Fibroblast of skin of scalp (primary cell): ENCODE measurements at places on chromosomes 5 and 9.
A peak's percentile ranks its signal among the peaks of the same experiment; 100 is the strongest.

DNA sequence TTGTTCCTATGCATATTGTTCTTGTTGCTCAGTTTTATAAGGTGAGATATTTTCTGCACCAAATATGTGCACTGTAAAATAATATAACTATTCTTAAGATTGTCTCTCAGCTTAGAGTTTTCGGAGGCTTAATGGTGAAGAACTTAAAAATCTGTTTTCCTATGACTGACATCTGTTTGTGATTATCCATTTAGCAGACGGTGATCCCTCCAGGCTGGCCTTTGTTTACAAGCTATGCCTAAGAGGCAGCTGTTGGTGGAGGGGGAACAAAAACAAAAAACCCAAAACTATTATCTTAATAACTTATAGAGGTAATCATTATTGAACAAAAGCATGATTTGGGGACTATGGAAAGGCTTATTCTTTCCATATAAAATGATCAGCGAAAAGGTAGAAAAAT lies 658 bp downstream of the PDCD1LG2 start:
- DNase-seq: peak; percentile 44

DNA sequence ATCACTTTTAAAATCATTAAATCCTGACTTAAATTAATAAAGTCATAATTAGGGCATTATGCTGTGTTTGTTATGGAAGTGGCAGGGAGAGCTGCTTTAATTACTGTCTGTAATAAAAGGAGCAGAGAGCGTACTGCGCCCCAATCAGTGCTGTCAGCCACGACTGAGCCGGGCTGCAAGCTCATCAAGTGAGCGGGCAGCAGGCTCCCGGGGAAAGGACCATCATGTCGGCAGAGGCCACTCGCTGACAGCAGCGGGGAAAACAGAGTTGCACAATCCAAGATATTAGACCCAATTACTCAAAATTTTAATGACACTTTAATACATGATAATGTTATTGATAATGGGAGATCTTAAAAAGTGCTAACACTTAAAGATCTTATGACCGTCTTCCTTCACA lies 181.6 kb downstream of the AP3B1 start:
- no peak for DNase-seq

DNA sequence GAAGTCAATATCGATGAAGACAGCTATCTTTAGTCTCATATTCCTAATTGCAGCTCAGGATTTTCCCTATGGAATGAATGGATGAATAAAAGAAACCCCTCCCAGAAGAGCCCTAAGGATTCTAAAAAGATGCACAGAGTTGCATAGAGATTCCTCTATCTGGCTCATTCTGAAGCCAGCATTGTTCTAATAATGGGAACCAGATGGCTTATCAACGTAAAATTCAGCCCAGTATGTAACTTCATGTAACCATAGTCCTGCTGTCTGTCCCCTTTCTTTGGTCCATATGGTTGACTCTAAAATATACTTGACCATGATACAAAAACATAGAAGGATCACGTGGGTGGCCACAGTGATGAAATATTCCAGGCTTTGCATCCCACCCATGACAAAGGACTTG lies 508.6 kb downstream of the RASEF start:
- no peak for DNase-seq

DNA sequence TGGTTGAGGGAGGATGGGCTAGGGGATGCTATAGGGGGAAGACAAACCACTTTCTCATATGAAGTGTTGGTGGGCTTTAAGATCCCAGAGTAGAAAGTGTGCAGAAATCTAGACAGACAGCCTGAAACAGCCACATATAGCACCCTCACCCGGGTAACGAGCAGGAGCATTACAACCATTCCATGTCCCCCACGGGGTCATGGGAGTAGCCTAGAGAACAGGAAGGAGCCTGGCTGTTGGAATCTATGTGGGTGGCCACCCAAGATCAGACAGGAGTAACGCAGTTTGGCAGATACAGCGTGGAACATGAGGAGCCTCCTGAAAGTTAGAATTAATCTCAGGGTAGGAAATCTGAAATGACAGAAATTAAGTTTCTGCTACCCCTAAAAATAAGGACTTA lies 146.1 kb upstream of the RAI14 start:
- DNase-seq: no peak

DNA sequence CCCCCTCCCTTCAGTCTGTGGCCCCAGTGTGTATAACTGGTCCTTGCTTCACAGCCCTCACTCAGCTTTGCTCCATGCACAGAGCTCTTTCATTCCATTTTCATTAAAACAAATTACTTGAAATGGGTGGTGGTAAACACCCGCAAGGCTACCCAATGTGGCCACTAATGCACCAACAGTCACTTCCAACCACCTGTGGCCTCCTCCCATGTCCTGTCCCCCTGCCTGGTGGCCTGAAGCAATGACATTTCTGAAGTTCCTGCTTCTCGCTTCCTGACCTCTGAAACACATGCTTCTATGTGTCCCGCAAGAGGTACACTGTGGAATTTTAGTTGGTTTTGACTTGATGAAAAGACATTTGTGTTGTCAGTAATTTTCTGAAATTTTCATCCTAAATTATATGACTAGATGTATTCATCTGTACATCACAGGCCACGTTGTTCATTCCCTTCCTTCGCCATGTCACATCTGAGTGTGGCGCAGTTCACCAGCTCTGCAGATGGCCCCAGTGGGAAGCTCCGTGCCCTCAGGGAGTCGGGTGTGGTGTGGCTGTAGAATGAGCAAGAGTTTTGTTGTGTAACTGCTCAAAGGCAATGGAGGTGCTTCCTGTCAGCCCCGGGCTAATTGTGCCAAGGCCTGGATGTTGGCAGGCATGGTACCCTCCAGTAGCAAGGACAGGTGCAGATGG lies 9.6 kb downstream of the ROPN1L start:
- no peak for DNase-seq

DNA sequence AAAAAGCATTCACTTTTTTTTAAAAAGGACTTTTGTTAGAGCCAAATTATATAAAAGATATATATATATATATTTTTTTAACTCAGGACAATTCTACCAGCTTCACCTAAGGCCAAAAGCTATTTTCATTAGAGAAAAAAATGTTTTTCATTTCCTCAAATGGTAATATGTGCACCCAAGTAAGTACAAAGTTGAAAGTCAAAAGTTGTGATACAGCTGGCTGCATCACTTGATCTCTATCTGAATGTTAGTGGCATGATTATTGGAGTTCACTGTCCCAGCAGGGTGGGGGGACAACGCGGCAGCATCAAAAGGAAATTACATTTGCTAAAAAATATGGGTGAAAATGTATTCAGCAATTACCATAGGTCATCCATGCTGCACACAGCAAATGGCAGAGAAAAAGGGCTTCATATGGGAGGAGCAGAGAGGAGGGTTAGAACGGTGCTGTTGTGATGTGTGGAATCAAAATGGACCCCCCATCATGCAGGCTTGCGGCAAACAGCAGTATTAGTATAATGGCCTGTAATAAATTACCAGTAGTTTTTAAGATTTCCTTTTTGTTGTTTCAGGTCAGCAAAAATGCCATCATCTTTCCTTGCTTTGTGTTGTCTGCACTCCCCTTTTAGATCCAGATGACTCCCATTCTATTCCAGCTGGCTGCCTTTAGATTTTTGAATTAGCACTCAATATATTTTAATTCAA lies 253.7 kb downstream of the MAT2B start:
- DNase-seq: no peak

DNA sequence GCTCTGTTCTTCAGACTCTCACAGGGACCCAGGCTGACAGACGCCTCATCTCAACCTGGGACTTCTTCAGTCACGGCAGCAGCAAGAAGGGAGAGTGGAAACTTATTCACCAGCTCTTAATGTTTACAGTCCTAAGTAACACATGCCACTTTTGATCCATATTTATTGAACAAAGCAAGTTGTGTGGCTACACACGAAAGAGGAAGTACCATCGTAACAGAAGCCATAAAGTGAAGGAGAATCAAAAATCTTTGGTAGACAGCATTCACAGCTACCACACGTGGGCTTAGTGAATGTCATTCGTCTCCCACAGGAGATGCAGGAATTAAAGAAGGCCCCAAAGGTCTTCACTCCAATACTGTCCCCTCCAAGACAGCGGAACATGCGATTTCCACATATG lies 582.6 kb downstream of the CETN3 start:
- no peak for DNase-seq

DNA sequence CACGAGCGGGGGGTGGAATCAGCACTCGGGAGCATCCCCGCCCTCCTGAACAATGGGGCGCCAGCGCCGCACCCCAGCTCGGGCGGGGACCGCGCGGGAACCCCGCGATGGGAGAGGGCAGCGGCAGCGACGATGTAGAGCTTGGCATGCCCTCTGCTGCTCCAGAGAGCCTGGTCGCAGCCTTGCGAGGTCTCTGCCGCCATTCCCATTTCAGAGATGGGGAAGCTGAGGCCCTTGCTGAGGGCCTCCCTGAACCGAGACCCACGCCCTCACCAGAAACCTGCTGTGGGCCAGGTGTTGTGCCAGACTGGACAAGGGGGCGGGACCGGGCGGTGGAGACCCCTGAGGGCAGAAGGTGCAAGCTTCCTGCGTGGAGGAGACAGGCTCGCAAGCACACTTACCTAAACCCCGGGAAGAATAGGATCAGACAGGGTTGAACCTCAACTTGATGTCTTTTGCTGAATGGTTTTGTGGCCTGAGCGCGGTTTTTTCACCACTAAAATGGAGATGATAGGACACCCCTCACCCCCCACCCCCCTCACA lies 647 bp upstream of the MEGF9 start:
- no peak for DNase-seq

DNA sequence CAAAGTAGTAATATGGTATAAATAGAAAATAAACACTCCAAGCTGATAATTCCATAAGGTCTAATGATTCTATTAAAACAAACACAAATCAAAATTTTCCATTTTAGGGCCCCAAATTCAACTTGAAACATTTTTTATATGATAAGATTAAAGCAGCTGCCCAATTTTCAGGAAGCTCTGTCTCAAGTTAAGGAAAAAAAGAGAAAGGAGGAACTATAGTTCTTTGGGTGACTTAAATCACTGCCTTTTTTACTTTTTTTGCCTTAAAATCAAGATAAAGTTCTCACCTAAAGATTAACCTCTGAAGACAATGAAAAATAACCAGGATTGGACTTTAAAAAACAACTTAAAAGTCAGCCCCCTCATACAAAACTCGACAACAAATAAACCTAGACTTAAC lies 76.0 kb upstream of the IFNE start:
- no peak for DNase-seq

- no peak for DNase-seq
These were observed 291.9 kb upstream of the PDE4D start for GRCh38 chr5:60185231-60186099.
